ENCODE measurements at places on chromosomes 5 and 9.

- peak; percentile 13 for DNase-seq
These were observed 31.4 kb upstream of the GDNF start for GRCh38 chr5:37871023-37871815.

GRCh38 chr5:170223360-170223759 is 9.4 kb upstream of the C5orf58 start:
- no peak for DNase-seq

- no peak for DNase-seq
These were observed 80.0 kb upstream of the TRIO start for GRCh38 chr5:14063138-14063537.

DNA sequence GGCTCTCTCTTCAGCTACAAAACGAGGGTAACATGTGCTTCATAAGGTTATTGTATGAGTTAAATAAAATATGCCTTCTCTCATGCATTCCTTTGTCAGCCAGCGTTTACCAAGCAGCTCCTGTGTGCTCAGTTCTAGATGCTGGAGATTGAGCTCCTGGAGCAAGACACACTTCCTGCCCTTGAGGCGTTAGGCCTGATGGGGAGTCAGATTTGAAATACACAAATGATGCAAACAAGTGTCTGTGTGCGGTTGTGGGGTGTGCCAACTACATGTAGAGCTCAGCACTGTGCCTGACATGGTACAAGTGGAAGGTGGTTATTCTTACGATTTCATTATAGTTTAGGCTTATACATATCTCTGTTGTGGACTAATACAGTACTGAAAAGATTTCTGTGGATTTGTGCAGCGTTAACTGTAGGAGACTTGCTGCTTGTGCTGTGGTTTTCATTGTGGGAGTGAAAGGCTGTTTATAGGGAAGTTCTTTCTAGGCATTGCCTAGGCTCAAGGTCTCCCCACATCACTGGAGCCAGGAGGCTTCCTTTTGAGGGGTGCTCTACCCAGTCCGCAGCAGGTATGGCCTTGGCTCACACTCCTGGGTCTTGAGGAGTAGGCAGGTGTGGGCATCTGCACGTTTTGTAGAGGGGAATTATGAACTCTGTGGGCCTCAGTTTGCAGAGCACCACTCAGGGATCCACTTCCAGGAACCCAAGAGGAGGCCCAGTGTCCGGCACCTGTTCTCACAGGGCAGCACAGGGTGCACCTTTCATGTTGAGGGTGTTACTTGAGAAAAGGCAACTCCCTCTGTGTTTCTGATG is 39.8 kb upstream of the ANGPTL2 start:
- DNase-seq, result peak; percentile 62

DNA sequence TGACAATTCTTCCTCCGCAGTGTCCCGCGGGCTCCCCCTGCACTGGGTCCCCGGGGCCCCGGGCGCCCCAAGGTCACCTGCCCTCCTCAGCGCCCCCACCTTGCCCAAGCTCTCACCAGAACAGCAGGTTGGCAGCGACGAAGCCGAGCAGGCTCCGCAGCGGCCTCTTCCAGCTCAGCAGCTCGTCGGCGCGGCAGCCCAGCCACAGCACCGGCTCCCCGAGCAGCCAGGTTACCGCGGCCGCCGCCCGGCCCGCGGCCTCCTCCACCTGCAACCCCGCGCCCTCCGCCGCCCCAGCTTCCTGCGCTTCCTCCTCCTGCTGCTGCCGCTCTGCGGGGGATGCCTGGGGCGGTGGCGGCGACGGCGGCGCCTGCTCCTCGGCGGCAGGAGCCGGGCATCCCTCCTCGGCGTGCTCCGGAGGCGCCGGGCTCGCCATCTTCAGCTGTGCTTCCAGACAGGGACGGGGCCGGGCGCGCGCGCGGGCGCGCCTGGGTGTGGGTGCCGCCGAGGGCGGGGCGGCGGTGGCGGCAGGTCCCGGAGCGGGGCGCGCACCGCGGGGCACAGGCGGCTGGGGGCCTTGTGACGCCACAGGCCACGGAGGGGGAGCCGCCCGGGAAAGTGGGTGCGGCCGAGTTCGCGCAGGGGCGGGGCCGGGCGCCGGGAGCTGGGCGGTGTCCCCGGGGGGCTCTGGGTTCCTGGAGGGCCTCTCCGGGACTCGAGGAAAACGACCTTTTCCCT is at the start of gene RETREG1:
Gene RETREG1, minus strand, starts transcription at position 462 of the 738 bp plus-strand sequence. Its CDS starts 26 bp downstream, at position 436.
- peak; percentile 76 for DNase-seq

DNA sequence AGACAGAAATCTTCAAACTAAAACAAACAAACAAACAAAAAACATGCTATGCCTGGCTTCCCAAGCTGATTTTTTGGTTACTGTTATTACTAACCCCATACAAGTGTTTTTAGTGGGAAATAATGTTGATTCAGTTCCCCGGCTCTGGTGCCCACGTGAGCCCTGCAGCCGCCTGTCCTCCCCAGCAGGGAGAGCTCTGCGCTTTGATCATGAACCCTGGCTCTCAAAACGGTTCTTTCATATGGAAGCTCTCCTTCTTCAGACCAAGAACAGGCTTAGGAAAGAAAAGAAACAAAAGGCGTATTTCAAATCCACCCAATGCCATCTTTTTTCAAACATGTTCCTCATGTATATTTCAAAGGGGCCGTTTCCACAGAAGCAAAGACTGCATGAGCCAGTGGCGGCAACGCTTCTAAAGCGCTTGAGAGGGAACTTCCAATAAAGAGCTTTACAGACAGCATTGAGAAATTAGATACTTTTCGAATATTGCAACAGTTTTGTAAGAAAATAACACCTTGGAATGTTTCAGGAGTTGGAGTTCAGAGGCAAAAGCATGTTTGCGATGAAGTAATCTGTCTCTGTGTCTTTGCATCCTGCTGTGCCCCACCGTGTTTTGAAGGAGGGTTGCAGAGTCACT is 74.8 kb downstream of the ICE1 start:
- DNase-seq, result peak; percentile 76

DNA sequence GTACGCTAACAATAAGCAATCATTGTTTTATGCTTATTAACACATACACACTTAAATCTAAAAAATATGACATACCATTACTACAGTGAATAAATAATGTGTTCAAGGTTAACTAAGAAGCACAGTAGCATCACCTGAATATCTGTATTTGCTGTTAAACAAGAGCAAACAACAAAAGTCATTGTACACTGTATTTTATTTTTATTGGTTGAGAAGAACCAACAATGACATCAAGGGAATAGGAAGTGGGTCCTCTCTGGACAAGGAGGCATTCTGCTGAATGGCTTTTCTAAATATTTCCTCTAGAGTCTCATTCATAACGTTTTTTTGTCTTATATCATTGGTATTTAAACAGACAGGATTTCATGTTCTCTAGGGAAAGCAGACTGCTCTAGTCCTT is 460.4 kb downstream of the CDH9 start:
- no peak for DNase-seq

GRCh38 chr9:91033797-91034196 is 232.2 kb downstream of the SYK start:
- no peak for DNase-seq

GRCh38 chr9:113872485-113873143 is 3.5 kb upstream of the ZNF618 start:
- no peak for DNase-seq

DNA sequence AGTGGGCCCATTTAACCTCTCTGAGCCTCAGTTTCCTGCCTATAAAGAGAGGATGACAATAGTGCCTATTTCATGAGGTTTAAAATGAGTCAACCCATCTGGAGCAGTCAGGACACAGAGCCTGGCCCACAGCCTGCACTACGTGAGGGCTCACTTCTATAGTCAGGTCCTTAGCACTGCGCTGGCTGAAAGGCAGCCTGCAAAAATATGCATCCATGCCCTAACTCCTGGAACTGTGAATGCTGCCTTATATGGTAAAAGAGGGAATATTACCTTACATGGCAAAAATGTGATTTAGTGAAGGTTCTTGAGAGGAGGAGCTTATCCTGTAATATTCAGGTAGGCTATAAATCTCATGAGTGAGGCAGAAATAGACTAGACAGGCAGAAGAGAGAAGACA is 98.5 kb downstream of the GABBR2 start:
- no peak for DNase-seq

Data from islet precursor cell (in vitro differentiated cells).